ENCODE measurements at places on chromosomes 12 and 14. TPM values are rescaled to one million over a fixed set of nuclear protein-coding genes. Genes with fewer than 3 reads are reported as not detected.

Gene DTX1
- 5.5 TPM for total RNA-seq

GRCh38 chr12:97375310-97375709 lies 87.3 kb upstream of the RMST start:
- no peak for DNase-seq

Gene NT5DC3
- total RNA-seq, result 19.7 TPM

GRCh38 chr14:102882226-102882906 lies 40.1 kb upstream of the AMN start:
- DNase-seq, result no peak

DNA sequence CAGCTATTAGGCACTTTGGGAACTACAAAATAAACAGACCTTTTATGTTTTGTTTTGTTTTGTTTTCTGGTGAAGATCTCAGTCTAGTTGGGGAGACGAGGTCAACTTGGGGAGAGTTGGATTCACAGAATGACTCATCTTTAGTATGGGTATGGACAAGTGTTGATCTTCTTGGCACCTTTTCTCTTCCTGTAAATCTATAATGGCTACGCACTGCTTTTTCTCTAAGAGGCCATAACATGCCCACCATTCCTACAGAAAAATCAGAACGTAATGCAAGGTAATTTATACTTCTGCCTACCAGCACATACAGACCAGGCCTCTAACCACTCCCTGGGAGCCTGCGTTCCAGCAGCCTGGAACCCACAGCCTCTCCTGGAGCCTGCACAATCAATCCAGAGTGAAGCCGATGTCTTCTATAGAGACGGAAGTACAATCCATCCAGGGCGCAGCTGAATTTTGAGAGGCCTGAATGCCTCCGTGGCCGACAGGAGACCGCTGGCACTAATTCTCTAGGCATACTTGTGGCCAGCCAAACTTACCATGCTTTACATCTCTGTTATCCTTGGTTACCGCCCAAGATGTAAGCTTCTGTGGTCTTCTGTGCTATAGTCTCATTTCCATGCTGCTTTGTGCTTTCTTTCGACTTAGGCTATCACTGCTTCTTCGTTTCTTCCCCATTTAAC lies 717 bp downstream of the PPHLN1 start:
- peak; percentile 14 for DNase-seq

DNA sequence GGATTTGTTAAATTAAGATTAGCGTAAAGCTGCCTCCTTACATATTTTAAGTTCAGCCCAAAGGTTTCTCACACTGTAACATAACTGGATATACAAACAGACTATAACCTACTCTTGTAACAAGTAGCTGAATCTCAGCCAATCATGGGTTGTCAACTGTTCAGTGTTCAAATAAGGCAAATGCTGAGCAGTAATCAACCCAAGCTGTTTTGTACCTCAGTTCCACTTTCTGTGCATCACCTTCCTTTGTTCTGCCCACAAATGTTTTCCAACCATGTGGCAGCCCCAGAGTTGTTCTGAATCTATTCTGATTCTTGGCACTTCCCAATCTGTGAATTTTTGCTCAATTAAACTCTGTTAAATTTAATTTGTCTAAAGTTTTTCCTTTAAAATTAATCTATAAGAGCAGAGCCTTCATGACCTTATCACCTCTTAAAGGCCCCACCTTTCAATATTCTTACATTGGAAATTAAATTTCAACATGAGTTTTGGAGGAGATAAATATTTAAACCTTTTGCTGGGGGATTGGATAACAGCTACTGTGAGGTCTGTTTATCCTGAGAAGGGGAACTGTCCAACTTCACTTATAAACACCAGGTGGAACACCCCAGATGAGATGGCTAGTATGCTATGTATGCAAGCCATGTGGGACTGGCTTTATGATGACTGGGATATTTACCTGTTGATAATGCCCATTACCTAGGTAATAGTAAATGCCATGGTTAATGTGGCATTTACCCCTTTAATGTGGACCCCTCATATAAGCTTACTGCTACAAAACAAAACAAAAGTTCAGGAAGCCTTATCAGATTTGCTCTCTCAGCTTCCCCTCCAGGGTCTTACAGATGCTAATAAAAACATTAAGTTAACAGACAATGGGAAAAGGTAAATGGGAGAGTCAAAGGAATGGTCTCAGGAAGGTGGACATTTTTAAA lies 42.2 kb upstream of the ARID2 start:
- no peak for DNase-seq

DNA sequence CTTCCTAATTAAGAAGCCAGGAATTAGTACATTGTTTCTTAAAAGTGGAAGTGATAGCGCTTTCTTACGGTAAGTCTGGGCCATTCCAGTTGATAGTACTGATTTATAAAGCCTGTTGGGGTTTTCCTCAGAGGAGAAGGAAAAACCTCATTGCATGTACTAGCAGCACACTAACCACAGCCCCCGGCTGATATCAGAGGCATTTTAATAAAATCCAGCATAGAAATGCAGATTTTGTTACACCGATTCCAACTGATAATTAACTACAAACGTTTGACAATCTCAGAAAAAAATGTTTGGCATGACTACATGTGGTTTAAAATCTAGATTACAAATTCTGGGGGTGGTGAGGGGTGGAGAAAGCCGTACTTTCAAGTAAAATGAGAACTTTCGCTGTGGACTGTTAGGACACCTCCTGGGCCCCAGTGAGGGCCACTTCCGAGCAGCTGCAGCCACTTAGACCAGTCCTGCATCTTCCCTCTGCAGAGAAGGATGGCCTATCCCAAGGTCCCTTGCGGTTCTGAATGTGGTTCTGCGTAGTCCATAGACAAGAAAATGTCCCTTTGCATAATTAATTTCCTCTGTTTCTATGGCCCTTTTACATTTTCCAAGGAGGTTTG lies 374.4 kb downstream of the NUAK1 start:
- no peak for DNase-seq

DNA sequence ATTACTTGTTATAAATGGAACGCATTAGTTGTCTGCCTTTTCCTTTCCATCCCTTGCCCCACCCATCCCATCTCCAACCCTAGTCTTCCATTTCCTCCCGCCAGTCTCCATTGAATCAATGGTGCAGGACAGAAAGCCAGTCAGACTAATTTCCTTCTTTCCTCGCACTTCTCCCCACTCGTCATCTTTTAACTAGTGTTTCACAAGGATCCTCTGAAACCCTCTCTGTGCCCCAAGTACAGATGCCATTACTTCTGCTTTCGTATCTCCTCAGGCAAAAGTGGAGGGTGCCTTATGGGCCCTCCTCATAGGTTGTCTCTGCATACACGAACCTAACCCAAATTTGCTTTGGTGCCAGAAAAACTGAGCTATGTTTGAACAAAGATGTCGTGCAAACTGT lies 4.2 kb downstream of the DAZAP2 start:
- no peak for DNase-seq

GRCh38 chr14:51382506-51382905 lies 142.5 kb downstream of the TMX1 start:
- DNase-seq, result no peak

DNA sequence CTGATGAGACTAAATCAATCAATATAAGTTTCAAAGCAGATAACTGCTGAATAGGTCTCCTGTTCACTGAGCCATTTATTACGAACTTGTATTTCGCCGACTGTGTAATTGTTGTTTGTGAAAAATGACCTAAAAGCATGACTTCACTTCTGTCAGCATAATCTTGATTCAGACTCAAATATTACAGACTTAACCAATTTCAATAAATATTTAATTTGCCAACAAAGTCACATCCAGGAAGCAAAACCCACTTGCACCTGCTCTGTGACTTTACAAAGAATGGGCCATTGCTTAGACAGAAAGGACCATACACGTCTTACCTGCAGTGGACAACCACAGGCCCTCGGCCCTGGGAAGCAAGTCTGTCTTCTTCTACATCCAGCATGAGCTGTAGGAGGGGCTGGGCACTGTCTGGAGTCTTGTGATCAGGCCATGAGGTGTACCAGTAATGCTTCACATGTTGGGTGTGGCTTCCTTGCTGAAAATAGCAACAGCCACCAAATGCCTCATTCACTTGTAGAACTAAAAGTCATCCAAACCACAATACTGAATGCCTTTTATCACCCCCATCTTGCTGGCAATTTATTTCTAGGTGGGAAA lies 23.5 kb upstream of the PTPRB start:
- no peak for DNase-seq

- DNase-seq, result no peak
These were observed 34.4 kb downstream of the PPTC7 start for GRCh38 chr12:110548678-110549077.

DNA sequence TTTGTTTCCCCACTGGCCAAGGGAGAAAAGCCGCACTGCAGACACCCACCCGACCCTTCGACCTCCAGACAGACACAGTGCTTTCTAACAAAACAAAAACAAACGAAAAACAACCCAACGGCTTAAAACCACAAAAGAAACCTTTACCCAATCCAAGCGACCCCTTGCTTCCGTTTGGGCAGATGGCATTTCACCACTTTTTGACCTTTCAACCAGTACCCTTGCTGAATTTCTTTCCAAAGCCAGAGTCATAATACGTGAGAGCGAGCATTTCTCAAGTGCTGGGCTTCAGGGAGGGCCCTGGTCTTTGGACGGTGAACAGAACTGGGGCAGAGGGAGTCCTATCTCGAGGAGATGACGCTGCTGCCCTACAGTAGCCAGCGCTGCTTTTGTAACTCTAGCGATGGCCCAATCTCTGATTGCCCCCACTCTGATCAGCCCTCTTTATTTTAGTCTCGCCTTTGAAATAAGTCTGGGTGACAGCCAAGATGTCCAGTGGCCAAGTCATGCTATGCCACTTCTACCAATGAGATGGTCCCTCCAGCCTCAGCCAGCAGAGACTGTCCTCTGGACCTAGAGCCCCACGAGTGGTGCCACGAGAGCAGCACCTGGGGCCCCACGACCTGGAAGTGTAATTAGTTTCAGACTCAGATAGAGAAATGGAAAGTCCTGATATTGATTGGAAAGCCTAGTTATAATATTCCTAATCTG lies 21.9 kb upstream of the ADIPOR2 start:
- no peak for DNase-seq

DNA sequence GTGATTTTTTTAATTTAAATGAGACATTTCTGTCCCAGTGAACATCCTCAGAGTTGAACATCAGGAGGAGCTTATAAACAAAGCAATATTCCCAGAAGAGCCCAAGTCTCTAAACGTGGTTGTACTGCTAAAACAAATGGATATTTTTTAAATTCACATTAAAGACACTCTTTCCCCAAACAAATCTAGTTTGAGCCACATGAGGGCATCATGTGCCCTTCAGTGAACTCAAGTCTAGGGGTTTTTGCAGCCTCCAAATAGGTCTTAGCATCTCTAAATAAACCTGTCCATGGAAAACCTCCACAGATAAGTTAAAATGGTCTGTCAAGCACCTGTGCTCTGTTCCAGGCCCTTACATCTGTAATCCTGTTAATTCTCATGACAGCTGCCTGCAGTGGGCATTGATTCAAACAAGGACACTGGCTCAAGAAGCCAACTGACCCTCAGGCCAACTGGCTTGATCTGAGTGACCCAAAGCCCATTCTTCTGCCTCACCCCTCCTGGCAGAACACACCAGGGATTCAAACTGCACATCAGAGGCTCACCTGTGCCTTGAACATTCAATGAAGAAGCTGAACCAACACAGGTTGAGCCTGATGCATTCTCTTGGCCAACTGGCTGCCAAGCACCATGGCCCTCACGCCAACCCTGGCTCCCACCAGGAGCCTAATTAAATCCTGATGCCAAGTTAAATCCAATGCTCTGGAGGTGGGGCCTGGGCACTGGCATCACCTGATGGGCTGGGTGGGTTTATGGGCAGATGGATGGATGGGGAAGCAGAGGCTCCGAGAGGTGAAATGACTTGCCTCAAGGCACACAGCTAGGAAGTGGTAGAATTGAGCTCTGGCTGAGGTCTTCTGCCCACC lies 8.6 kb downstream of the ISCU start:
- DNase-seq, result peak; percentile 33

DNA sequence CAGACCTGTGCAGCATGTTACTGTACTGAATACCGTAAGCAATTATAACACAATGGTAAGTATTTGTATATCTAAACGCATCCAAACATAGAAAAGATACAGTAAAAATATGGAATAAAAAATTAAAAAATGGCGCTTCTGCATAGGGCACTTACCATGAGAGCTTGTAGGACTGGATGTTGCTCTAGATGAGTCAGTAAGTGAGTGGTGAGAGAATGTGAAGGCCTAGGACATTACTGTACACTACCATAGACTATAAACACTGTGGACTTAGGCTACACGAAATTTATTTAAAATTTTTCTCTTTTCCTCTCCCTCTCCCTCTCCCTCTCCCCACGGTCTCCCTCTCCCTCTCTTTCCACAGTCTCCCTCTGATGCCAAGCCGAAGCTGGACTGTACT lies 194.5 kb upstream of the CDKN3 start:
- no peak for DNase-seq

DNA sequence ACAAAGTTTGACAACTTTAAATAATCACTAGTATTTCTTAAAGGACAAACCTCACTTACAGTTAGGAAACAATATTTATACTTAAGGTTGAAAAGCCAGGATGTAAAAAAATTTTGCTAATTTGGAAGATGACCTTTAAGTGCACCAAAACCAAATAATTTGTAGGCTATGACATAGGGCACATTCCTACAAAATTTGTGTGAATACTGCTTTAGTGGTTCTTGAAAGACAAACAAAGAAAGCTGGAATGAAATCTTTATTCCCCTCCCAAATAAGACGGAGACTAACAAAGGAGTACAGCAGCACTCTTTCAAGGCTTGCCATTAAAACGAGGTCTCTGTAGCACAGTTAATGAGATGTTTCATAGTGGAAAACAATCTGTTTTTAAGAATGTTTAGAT lies 45.6 kb downstream of the MSRB3 start:
- no peak for DNase-seq

GRCh38 chr14:85102591-85102990 lies 427.4 kb upstream of the FLRT2 start:
- DNase-seq, result no peak

GRCh38 chr12:102356690-102357089 lies 123.7 kb downstream of the IGF1 start:
- no peak for DNase-seq

- no peak for DNase-seq
These were observed 592.5 kb downstream of the RPL10L start for GRCh38 chr14:46058964-46059563.

Gene SOAT2
- not detected for total RNA-seq

Gene PARP11
- total RNA-seq, result 7.7 TPM

DNA sequence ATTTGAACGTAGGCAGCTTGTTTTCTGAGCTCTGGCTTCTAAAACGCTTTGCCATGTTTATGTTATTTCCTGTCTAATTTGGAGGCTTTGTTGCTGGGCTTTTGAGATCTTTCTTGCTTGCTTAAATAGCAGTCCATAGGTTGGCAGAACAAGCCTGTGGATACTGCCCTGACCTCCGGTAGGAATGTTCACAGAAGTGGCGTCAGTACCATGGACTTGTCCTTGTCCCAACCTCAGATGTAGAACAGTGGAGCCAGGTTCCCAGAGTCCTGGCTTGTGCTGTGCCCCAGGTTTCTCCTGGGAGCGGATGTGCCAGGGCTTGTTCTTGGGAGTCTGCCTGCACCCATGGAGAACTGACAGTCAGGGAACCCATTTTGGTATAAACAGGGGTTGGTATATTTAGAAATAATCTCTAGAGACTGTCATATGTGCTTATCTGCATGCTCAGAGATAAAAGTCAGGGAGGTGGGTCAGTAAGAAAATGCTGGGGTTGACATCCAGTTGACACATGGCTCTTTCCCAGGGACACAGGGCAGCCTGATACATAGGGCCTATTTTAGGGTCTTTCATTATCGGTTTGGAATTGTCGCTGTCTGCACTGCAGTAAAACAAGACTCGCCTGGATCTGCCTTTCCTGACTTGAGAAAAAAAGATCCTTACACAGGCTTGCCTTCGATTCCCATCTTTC lies 22.9 kb downstream of the CACNA1C start:
- DNase-seq, result no peak
